ENCODE measurements at places on chromosomes 1 and 21. TPM values are rescaled to one million over a fixed set of nuclear protein-coding genes. Genes with fewer than 3 reads are reported as not detected.
A peak's percentile ranks its signal among the peaks of the same experiment; 100 is the strongest.

RNASEL gene
- total RNA-seq = 4.3 TPM

FAM177B gene
- total RNA-seq = 39.7 TPM

LAMB3 gene
- total RNA-seq = 52.9 TPM

TCHHL1 gene
- total RNA-seq = not detected

- H3K4me3 ChIP-seq = no peak overlapping the region
- no peak overlapping the region for H3K27ac ChIP-seq
- peak; percentile 77 for DNase-seq
- H3K4me1 ChIP-seq = peaks cover 13% of the 10 kb centered on the region
Measured at GRCh38 chr1:58592522-58593134, 15.6 kb upstream of the TACSTD2 start.

- DNase-seq = no peak
- no peak overlapping the region for H3K27ac ChIP-seq
- H3K4me3 ChIP-seq = no peak overlapping the region
Measured at GRCh38 chr1:226162898-226163297, 23.6 kb downstream of the ACBD3 start.

DNA sequence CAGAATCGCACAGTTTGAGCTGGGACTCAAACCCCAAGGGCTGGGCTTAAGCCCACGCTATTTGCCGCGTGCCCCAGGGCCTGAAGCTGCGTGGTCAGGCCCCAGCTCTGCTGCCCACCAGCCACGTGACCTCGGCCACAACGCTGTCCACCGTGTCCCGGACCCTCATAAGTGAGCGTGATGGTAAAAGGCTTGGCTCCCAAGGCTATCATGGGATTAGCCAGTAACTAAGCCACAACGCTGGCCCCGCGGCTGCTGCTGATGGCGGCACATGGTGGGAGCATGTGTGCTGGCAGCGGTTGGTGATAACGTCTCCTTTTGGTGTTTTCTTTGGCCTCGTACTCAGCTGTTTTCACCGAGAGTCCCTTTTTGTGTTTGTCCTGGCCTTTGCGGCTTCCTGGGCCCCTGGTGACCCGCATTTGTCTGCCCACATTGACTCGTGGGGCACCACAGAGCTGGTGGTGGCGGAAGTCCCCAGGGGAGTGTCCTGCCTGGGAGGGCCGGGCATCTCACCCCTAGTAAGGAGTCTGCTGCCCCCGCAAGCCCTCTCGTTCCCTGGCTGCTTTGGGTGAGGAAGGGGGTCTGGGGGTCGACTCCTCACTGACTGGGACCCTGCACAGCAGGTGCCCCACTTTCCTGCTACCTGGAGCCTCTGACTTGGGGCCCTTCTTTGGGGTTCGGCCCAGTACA lies 29.3 kb downstream of the PRKCZ start:
- peaks cover 23% of the 10 kb centered on the region for H3K36me3 ChIP-seq
- H3K4me3 ChIP-seq = no peak overlapping the region
- no peak for DNase-seq
- H3K4me1 ChIP-seq = no peaks in the 10 kb centered on the region
- H3K27ac ChIP-seq = no peak overlapping the region

DNA sequence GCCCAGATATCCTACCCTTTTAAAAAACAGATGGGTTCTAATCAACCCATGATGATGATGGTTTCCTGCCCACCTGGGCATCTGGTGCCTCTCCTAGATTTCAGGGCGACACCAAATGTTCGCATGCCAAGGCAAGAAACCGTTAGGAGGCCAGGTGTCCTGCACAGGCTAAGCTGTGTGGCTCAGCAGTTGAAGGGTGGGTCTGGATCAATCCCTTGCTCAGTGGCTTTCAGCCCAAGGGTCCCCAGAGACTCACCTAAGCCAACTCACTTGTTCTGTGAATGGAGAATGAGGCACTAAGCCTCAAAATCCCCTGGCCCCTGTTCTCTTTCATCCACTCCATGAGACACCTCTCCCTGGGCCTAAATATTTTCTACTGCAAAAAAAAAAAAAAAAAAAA lies 169.1 kb upstream of the EDN2 start:
- DNase-seq = no peak
- no peaks in the 10 kb centered on the region for H3K36me3 ChIP-seq
- H3K4me3 ChIP-seq = no peak overlapping the region
- H3K4me1 ChIP-seq = peaks cover 8% of the 10 kb centered on the region
- no peak overlapping the region for H3K27ac ChIP-seq
- H3K27me3 ChIP-seq = no peaks in the 10 kb centered on the region

GRCh38 chr1:182080040-182080439 lies 18.5 kb upstream of the ZNF648 start:
- peaks cover 13% of the 10 kb centered on the region for H3K4me1 ChIP-seq
- no peak for DNase-seq
- no peak overlapping the region for H3K4me3 ChIP-seq
- H3K36me3 ChIP-seq = no peaks in the 10 kb centered on the region
- H3K27ac ChIP-seq = no peak overlapping the region
- no peaks in the 10 kb centered on the region for H3K27me3 ChIP-seq

DNA sequence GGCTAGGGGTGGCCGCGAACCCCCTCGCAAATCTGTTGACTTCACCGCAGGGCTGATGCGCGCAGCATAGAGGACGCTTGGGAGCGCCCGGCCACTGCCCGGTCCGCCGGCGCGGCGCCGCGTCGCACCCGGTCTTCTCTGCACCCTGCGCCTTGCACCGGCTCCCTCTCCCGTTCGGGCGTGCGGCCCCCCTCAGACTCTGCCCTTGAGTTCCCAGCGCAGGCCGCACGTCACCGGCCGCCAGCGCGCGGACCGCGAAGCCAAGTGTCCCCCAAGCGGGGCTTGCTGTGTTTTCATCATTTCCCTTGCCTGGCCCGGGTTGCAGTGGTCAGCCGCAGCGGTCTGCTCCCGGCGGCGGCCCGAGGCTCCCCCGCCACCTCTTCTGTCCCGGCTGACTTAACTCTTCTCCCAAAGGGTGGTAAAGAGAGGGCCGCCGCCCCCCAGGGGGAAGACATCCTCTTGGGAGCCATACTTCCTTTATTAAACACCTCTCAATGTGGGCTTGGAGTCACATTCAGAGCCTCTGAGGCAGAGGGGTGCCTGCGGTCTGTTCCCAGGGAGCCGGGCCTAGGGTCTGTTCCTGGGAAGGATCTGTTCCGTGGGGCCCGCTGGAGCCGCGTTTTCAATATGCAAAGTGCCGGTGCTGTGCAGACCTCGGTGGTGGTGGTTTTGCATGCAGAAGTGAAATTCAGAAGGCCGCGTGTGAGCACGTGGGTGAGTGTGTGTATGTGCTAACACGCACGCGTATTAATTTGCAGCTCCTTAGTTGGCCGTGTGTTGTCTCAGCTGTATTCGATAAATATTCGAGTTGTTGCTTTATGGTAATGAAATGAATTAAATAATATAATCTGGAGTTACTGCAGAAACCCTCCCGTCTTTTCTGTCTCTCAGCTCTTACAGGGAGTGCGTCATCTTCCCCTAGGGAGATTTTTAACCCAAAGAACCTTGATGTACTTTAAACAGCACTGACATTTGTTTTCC lies 17.6 kb downstream of the PBX1 start:
- peaks cover 68% of the 10 kb centered on the region for H3K4me1 ChIP-seq
- peak overlapping the region; percentile 73 for H3K27ac ChIP-seq
- no peaks in the 10 kb centered on the region for H3K27me3 ChIP-seq
- no peak for DNase-seq

GRCh38 chr1:84031802-84032327 lies 32.9 kb upstream of the TTLL7 start:
- no peaks in the 10 kb centered on the region for H3K36me3 ChIP-seq
- no peaks in the 10 kb centered on the region for H3K27me3 ChIP-seq
- DNase-seq = no peak

DNA sequence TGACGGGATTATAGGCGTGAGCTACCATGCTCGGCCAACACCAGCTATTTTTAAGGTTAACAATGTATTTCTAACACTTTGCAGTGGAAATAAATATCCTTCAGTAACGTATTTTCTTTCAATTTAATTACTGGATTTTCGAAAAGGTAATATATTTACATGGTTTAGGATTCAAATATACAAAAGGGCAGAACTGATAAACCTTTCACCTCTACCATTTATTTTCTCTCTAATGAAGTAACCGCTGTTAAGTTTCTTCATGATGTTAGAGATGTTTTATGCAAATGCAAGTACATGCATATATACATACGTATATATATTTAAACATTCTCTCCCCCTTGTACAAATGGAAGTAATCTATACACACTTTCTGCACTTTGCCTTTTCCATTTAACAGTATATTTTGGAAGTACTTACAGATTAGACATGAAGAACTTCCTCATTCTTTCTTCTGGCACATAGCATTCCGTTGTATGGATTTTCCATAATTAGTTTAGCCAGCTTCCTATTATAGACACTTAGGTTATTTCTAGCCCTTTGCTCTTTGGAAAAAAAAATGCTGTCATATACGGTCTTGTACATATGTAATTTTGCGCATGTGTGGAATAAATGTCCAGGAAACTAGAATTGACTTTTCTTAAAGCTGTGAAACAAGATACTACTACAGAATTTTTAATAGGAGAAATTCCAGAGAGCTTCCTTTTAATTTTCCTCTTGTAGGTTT lies 14.9 kb upstream of the HJV start:
- peak overlapping the region; percentile 85 for H3K27ac ChIP-seq
- H3K4me3 ChIP-seq = peak overlapping the region; percentile 65
- no peak for DNase-seq
- H3K36me3 ChIP-seq = no peaks in the 10 kb centered on the region
- H3K4me1 ChIP-seq = peaks cover 13% of the 10 kb centered on the region

GRCh38 chr1:201888282-201889089 lies at the start of gene SHISA4:
Gene SHISA4 (plus strand): TSS chr1:201888898. CDS start chr1:201888995, 97 bp downstream.
- peak; percentile 83 for DNase-seq
- peaks cover 17% of the 10 kb centered on the region for H3K27me3 ChIP-seq
- H3K27ac ChIP-seq = peak within 1 kb of the TSS; percentile 79
- peaks cover 56% of the 10 kb centered on the region for H3K4me1 ChIP-seq
- peak within 1 kb of the TSS; percentile 70 for H3K4me3 ChIP-seq

- no peak overlapping the region for H3K4me3 ChIP-seq
- no peak for DNase-seq
- no peaks in the 10 kb centered on the region for H3K36me3 ChIP-seq
- H3K27me3 ChIP-seq = no peaks in the 10 kb centered on the region
Measured at GRCh38 chr1:47766832-47767740, 230.1 kb downstream of the TRABD2B start.

Measured in stomach (tissue), 19 donors.